NCI-H2029 (cell line): ENCODE measurements at places on chromosomes 12 and 14.

- DNase-seq: peak; percentile 71
Measured at GRCh38 chr12:113244047-113244460, 22.8 kb downstream of the TPCN1 start.

- no peak for DNase-seq
Measured at GRCh38 chr14:93648440-93649168, 139.7 kb downstream of the PRIMA1 start.

DNA sequence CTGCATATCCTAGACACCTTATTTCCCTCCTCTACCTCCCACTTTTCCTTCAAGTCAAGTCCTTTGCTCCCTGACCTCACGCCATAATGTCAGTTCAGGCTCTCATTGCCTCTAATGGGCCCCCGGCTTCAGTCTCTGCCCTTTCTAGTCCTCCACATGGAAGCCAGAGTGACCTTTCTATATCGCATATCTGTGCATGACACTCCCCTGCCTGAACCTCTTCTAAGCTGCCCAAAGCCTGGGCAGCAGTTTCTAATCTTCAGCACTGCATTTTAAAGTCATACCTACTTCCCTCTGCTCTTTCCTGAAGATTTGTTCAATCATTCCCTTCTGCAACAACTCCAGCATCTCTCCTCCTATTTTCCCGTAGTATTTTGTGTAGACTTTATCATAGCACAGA lies 45.5 kb downstream of the ESR2 start:
- no peak for DNase-seq

- no peak for DNase-seq
Measured at GRCh38 chr12:101863981-101864380, 13.4 kb upstream of the DRAM1 start.

DNA sequence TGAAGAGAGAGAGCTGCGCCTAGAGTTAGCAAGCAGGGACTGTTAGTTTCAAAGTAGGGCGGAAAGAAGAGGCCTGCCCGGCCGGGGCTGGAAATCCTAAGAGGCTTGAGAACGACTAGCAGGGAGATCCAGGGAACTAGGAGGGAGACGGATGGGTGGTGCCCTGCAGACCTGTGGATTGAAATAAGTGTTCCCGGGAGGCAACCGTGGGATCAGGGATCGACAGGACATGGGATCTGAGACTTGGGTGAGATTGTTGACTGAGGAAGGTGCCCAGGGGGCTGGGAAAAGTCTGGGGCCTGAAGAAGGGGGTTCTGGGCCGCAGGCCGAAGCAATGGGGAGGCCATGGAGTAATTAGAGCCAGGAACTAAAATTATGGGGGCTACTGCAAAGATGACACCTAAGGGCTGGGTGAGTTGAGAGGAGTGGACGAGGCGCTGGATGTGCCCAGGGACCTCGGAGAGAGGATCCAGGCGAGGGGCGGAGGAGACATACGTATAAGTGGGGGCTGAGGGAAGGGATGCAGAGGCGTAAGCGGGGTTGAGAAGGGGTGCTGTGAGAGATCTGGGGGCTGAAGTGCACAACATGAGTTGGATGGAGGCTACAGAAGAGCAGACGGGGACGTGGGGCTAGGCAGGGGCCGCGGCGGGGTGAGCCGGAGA lies 635 bp downstream of the LTA4H start:
- no peak for DNase-seq

GRCh38 chr14:56173365-56173922 lies 55.2 kb downstream of the PELI2 start:
- no peak for DNase-seq

DNA sequence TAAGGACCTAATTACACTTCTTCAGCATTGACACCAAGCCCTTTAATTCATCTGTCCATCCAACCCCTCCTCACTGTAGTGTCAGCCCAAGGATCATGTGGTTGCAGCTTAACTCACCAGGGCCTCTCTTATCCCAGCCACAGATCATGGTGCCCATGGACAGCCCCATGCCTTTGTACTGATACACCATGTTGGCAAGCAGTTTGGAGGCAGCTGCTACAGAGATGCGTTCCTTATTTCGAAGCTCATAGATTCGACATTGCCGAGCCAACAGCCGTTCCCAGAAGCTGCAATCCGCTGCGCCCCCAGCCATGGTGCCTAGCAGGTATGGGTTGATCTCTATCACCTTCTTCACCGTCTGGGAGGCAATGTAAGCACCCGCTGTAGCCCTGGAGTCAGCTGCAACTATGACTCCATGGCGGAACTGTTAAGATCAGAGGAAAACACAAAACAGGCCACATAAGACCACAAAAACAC lies 1.4 kb downstream of the PSMB5 start:
- no peak for DNase-seq

DNA sequence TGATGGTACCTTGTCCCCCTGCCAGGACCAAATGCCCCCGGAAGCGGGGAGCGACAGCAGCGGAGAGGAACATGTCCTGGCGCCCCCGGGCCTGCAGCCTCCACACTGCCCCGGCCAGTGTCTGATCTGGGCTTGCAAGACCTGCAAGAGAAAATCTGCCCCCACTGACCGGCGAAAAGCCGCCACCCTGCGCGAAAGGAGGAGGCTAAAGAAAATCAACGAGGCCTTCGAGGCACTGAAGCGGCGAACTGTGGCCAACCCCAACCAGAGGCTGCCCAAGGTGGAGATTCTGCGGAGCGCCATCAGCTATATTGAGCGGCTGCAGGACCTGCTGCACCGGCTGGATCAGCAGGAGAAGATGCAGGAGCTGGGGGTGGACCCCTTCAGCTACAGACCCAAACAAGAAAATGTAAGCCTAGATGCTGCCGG lies 410 bp downstream of the MYF6 start:
- DNase-seq: no peak

DNA sequence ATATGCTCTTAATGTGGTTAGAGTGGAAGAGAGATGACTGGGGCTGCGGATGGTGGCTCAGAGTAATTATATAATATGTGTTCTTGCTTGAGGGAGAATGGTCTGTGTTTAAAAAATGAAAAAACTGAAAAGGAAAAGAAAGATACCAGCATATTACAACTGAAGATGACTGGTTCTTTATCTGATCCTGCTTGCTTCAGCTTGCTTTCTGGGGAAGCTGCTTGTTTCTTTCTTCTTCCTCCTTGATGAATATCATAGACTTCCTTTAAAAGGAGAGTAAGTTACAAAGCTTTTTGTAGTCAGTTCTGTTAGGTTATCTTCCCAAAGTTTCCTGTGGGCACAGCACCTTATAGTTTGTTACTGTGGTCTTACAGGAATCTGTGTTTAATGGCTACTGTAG lies 210.9 kb downstream of the ERC1 start:
- DNase-seq: no peak

DNA sequence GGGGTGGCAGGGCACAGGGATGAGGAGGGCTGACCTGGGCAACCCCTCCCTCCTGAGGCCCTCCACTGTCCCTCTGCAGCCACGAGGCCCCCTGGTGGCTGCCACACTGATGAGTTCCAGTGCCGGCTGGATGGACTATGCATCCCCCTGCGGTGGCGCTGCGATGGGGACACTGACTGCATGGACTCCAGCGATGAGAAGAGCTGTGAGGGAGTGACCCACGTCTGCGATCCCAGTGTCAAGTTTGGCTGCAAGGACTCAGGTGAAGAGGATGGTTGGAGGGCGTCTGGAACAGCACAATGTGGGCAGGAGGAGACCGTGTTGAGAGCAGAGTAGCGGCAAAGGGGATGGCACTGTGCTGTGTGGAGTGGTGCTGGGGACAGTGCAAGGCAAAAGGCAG lies 25.7 kb upstream of the LRP1-AS start:
- no peak for DNase-seq

DNA sequence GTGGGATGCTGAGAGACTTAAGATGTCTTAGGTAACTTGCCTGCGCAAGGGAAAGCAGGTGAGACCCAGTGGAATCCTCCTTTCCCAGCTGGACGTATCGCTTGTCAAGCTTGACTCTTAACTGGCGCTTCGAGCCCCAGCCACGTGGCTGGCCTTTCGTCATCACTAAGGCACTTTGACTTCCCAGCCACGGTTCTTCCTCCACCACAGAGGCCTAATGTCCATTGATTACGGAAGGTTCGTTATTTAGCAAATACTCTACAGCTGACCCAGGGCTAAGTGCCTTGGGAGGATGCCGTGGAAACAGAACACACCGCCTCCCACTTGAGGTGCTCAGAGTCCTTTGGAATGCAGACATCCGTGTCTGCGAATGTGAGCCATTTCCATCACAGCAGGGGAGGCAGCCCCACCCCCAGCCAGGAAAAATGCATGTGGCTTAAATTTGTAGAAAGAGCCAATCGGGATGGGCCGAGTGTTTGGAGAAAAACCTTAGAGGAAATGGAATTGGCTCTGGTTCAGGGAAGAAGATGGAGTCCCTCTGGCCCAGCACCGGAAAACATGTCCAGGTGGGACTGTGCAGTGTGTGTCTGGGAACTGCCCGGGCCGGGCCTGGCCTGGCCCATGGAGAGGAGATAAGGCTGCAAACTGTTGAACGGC lies 115.7 kb downstream of the PLXNC1 start:
- DNase-seq: no peak

DNA sequence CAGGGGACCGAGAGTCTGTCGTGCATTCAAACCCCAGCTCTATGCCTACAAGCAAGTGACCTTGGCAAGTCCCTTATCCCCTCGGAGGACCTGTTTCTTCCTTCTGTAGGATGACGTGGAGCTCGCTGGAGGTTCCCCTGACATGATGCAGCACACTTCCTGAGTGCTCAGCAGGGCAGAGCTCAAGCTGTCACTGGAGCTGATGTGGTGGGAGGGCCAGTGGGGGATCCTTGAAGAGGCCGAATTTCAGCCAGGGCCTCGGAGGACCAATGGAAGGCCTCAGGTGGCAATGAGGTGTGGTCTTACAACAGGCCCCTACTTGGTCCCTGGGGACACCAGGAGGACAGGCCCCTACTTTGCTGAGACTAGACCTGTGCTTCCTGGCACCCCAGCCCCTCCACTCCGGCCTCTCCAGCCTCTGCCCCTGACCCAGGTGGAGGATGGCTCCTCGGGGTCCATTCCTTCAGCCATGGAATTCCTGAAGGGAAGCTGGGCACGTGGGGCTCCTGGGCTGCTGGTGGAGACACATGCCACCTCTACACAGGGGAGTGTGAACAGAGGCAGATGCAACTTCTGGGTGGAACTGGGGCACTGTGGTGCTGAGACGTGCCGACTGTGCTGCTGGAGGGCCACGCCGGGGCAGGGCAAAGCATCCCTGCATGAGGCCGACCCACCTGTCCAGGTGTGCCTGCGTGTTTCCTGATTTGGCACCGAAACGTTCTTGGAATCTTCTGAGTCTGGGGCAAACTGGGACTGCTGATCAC lies 18.7 kb upstream of the KIF26A start:
- DNase-seq: no peak

DNA sequence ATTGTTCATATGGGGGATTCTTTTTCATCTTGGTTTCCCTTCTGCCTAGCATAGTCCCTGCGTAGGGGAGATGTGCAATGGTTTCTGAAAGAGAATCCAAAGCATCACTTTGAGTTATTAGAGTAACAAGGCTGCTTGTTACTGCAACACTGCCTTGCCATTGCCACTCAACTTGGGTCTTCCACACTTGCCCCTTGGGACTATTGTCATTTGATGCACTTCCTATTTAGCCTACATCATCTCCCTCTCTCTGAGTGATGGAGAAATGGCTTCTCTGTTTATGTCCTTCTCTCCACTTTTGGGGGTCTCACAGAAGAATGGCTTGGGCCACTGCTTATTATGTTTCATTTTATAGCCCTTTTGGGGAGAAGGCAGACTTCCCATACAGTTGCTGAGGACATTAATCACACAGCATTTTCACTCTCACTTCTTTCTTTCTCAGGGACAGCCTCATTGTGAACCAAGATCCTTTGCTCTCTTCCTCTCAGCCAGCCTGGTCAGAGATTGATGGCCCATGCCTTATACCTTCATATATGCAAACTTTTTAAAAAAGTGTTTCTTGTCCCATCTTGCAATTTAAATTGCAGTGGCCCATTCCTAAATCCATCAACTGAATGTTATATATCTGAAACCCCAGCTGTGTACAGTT lies 50.8 kb upstream of the POC1B start:
- no peak for DNase-seq

DNA sequence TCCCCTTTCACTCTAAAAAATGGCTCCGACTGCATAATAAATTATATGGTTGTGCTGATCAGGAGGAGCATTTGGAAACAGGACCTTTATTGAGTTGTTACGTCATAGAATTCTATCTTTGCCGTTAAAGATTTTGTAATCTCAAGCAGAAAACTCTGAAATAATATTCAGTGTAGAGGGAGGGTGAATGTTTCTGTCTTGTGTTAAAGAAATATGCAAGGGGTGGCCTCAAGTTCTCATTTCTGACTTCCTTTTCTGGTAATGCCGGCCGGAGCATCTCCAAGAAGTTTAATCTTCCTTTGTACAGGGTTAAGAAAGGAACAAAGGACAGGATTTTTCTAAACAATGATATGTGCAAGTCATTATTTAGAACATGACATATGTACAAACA lies 165.1 kb downstream of the SLC38A4 start:
- DNase-seq: no peak

DNA sequence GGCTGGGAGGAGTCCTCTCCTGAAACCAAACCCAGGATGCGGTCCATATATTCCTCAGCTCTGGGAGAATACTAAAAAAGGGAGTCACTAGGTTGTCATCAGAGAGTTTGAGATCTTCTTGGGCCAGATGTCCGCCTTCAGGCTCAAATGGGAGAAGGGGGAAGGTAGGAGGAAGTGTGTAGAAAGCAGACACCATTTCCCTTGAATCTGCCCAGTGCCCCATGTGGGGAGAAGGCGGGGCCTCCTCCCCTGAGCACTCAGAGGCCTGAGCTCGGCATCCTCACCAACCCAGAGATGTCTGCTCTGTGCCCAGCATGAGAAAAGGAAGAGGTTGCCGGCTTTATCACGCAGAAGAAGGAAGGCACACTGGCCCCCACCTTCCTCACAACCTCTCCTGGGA lies 37.3 kb downstream of the LTBP2 start:
- DNase-seq: no peak

- DNase-seq: no peak
Measured at GRCh38 chr12:95417372-95417771, 56.6 kb upstream of the METAP2 start.

DNA sequence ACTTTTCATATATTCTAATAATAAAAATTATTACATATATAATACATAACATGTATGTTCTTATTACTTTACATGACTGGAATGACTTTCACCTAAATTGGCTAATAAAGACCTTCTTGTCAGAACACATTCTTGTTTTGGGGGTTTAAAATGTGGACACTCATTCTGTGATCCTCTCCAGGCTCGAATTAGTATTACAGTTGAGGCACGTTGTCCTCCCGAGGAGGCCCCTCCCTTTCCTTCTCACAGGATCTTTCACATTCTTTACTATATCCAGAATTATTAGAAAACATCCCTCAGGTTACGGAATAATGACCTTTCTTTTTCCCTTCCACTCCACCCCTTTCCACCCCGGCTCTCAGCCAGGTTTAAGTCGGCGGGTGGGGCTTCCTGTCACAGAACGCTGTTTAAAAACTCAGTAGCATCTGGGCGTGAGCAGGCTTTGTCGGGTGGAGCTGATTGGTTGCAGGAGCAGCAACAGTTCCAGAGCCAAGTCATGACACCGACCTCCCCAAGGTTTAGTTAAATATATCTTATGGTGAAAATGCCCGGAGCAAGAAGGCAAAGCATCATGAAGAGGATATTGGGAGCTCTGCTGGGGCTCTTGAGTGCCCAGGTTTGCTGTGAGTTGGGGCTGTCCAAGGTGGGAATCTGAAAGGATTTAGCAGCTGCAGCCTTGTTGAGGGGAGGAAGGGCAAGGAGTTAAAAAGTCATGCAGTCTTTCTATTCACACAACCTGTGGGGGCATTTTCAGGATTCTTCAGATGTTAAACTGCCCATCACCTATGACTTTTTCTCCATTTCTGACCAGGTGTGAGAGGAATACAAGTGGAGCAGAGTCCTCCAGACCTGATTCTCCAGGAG lies 396.7 kb upstream of the OR4E1 start:
- no peak for DNase-seq
